CD4-positive, alpha-beta T cell treated with Interleukin-12 subunit alpha and Interleukin-12 subunit beta, for 1 hour (primary cell): ENCODE measurements at places on chromosomes 4 and X.
A peak's percentile ranks its signal among the peaks of the same experiment; 100 is the strongest.

DNA sequence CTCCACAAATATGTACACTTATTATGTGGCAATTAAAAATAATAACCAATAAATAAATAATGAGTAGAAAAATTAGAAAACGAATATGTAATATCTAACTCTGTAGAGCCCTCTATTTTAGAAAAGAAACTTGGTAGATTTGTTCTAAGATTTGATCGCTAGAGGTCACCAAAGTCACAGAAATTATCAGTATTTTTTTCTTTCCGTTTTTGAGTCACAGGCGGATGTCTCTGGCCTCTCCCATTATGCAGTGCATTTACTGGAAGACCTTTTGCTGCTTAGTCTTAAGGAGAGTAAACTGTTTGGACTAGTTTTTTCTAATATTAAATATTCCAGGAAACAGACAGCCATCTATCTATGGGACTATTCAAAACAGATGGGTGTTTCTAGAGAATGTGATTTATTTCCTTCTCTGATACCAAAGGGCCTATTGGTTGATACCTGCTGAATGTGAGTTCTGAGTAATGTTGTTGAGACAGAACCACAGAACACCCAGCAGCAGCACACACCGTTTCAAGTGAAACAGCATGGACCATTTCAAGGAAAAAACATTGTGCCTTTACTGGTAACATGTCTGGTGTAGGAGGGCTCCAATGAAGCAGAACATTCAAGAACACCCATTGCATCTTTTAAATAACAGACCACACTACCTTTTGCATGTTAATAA is 34.0 kb upstream of the GYPA start:
- DNase-seq: peak; percentile 57

DNA sequence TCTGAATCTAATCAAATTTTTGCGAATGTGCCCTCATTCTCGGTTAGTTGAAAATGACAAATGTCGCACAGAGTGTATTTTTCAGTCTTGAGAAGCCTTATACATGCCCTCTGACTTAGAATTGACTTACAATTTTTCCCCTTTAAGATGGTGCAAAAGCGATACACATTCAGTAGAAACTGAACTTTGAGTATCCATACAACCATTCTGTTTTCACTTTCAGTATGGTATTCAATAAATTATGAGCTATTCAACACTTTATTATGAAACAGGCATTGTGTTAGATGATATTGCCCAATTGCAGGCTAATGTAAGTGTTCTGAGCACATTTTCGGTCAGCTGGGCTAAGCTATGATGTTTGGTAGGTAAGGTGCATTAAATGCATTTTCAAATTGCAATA is 43.4 kb downstream of the SLC9A7 start:
- no peak for DNase-seq

GRCh38 chr4:47533689-47534347 is 48.7 kb downstream of the ATP10D start:
- DNase-seq: no peak

DNA sequence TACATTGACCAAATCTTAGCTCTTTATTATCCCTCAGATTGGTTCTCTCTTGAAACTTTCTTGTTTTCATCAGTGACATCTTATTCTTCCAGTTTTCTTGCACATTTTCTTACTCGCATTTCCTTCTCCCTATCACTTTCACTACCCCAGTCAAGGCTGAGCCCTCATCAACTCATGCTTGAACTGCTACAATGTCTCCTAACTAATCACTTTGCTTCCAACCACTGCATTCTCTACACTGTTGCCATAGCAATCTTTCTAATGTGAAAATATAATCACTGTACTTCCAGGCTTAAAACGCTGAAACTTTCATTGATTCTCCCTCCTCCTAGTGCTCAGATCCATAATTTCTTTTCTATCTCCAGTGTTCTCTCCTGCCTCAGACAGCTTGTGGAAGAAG is 22.2 kb upstream of the LPAR4 start:
- no peak for DNase-seq

- no peak for DNase-seq
Measured at GRCh38 chr4:185304541-185304940, 91.2 kb downstream of the LRP2BP start.

DNA sequence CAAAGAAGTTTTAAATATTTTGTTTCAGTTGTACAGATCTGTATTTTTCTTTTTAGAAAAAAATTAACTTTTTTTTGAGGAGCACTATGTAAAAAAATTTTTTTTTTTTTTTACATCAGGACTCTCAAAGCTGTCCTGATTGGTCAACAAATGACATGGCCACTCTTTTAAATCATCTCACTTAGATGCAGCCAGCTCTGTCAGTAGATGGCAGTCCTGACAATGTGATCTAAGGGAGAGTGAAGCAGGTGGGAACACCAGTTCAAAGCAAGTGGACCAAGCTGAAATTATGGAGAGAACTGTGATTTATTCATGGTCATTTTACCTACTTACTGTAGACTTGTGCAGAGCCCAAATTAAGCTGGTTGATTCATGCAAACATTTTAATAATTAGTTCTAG is 174.7 kb upstream of the GPRIN3 start:
- DNase-seq: peak; percentile 7
